ENCODE measurements at places on chromosomes 16 and 17.

- DNase-seq = no peak
Observed at GRCh38 chr16:80309178-80309577, 231.6 kb upstream of the DYNLRB2 start.

DNA sequence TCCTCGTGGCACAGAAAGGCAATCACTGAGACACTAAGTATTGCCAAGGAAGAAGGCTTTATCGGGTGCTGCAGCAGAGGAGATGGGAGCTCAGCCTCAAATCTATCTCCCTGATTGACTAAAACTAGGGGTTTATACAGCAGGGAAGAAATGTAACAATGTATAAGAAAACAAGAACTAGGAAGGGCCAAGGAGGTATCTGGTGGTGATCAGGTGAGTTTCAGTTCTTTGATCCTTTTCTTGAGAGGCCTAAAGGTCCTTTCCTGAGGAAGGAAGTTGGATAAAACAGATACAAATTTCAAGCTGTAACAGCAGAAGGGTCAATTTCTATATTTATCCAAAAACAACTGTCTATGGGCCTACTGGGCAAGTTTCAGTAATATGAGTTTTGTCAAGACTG, 212.4 kb downstream of the COPRS start:
- DNase-seq = no peak

DNA sequence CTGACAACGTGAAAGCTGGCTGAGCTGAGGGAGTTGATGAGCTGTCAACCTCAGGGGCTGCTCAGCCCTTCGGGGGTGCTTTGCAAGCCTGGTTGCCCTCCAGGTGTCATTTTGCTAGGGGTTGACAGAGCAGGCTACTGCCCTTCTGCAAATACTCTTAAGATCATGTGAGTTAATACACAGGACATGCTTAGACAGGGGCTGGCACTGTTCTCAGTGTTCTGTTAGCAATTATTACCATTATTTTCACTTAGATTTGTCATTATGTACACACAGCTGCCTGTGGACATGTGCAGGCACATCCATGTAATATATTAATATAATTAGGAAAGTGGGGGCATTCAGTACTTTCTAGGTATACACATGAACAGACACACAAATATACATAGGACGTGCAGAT, 554.3 kb upstream of the HSBP1 start:
- no peak for DNase-seq

- DNase-seq = no peak
Observed at GRCh38 chr17:62855156-62855555, 47.0 kb upstream of the MARCHF10 start.

DNA sequence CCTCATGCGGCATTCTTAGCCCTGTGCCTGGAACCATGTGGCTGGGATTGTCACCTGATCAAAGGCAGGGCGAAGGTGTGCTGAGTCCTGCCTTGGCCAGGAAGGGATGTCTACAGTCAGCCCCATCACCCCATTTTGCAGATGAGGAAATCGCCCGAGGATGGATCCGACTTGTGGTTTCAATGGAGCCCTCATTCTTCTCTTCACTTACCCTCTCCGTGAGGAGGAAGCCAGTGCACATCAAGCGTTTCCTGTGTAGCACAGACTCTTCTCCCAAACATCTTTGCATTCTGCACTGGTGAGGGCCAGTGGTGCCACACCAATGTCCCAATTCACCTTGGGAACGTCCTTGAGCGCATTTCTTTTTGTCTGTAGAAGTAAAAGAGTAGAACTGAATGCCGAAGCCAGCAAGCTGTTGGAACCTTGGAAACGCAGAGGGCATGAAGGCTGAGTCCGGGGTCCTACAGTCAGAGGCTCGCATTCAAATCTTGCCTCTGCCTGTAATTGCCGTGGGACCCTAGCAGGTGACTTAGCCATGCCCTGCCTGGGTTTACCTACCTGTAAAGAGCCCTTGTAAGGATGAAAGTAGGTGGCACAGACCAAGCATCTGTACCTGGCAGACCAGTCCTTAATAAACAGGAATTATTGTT, 85.4 kb downstream of the IRF8 start:
- no peak for DNase-seq

DNA sequence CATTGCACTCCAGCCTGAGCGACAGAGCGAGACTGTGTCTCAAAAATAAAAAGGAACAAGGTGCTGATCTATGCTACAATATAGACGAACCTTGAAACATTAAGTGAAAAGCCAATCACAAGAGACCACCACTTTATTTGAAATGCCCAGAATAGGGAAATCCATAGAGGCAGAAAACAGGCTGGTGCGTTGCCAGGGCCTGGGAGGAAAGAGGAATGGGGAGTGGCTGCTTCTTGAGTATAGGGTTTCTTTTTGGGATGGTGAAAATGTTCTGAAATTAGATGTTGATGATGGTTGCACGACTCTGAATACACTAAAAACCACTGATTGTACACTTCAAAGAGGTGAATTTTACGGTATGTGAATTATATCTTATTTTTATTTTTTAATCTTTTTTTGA, 20.3 kb upstream of the GLIS2 start:
- DNase-seq = no peak

- DNase-seq = no peak
Observed at GRCh38 chr17:41382394-41382793, 288 bp upstream of the KRT34 start.

- DNase-seq = no peak
Observed at GRCh38 chr17:51258756-51259563, 889 bp downstream of the MBTD1 start.
